ENCODE measurements at places on chromosomes 13 and 19. TPM values are rescaled to one million over a fixed set of nuclear protein-coding genes. Genes with fewer than 3 reads are reported as not detected.

GRCh38 chr19:295687-296370, 4.6 kb upstream of the PLPP2 start:
- no peak for DNase-seq

DNA sequence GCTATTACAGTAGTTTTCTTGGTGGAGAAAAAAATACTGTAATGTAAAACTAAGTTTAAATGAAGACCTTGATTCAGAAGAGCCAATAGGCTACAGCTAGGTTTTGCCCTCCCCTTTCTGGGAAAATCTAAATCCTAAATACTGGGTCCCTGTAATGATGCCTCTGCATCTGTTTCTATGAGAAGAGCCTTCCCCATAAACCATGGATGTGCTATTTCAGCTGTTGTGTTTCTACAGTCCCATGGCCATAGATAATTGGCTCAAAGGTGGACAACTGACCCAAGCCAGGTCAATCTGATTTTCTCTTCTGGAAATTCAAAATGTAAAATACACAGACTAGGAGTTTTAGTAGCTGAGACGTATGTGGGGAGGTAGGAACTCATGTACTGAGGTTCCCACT, 101.9 kb downstream of the NDFIP2 start:
- no peak for DNase-seq

- DNase-seq: no peak
Measured at GRCh38 chr19:2790194-2790556, 4.9 kb downstream of the THOP1 start.

DNA sequence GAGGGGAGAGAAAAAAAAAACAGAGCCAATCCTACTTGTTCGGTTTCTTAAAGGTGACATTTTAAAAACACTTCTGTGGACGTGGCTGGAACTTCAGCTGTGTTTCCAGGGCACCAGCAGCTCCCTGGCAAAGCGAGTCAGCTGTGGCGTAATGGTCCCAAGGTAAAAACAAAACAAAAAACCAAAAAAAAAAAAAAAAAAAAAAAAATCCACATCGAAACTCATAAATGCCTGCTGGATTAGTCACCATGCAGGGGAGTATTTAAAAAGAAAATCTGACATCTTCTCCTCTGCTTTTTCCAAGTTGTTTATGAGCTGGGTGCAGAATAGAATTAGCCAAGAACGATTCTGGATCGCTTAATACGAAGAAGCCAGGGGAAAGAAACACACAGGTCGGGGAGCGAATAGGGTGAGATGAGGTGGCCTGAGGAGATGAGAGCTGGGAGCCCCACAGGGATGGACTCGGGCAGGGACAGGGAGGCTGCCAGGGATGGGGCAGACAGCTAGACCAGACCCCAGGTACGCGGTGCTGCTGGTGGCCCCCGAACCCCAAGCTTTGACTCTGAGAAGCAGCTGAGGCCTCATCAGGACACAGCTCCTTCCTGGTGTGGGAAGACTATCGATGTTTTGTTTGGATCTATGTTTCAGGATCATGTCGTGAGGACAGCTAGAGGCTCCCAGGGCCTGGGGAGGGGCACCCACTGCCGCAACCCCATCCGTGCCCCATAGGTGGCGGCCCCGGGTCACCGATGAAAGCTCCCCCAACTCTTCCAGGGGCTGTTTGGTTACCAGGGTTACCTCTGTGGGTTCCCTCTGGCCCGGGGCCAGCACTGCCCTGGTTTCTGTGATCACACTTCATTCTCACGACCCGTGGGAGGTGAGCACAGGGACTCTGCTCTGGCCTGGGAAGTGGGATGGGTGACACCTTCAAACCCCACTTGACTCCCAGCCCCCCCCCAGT, 3.1 kb upstream of the CTXN1 start:
- peak; percentile 82 for DNase-seq

GRCh38 chr13:93715866-93716265, 489.3 kb downstream of the GPC6 start:
- no peak for DNase-seq

DNA sequence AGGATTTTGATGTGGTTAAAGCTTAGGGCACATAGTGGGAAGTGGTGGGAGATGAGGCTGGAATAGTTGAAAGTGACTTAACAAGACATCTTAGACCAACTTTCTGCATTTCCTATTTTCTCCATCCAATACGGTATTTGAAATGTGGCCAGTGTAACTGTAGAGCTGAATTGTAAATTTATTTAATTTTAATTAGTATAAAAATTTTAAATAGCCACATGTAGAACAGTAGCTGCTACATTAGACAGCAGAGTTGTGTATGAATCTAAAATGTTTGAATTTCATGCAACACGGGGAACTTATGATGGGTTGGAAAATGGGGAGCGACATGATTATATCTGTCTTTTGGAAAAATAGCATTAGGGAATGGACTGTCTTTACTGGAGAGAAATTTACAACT, 7.1 kb upstream of the SCEL start:
- no peak for DNase-seq

NLRP7 gene
- not detected for total RNA-seq

DNA sequence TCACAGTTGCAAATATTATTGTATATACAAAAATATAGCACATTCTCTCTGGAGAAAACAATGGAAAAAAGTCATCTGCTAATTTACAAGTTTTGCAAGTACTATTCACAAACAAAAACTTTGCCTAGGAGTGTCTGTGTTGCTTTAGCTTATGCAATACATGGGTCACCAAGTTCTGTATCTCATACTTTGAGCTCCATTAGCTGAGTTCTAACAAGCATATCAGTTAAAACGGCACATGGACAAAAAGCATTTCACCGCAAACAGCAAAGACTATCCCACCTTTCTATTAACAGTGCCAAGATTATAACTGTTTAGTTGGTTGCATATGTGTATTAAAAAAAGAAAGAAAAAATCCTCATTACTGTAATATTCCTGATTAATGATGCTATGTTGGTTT, 4.6 kb downstream of the SPRY2 start:
- peak; percentile 35 for DNase-seq

KLK3 gene
- not detected for total RNA-seq

DNA sequence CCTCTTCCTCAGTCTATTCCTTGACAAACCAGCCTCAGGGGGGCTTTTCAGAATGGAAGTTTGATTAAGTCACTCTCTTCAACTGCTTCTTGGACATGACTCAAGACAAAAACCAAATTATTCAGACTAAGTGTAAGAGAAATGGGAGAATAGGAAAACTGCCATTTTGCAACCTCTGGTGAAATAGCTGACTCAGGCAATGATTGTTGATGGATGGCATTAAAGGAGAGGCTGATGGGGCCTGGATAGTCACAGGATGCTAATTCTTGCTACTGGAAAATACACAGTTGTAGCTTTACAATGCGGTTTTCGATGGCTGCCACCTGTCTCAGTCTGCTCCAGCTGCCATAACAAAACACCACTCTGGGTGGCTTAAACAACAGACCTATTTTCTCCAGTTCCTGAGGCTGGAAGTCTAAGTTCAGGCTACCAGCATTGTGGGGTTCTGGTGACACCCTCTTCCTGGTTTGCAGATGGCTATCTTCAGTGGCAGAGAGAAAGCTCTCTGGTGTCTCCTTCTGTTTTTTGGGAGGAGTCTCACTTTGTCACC, 6.1 kb downstream of the NOSIP start:
- DNase-seq: no peak

SSC5D gene
- total RNA-seq: 0.48 TPM

- no peak for DNase-seq
Measured at GRCh38 chr13:100734194-100734720, 59.7 kb upstream of the TMTC4 start.

DNA sequence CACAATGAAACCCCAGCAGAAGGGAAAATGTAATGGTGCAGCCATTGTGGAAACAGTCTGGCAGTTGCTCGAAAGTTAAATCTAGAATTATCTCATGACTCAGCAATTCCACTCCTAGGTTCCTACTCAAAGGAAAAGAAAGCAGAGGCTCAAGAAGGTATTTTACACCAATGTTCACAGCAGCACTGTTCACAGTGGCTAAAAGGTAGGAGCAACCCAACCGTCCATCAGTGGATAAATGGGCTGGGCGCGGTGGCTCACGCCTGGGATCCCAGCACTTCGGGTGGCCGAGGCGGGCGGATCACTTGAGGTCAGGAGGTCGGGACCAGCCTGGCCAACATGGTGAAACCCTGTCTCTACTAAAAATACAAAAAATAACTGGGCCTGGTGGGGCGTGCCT, 25.9 kb downstream of the ZFR2 start:
- DNase-seq: no peak

NCR1 gene
- total RNA-seq: not detected

UBE2L5 gene
- not detected for total RNA-seq

ZNF285 gene
- total RNA-seq: 2.8 TPM

ADAMTSL5 gene
- 19.2 TPM for total RNA-seq

Data from mammary epithelial cell (primary cell).